Heart right ventricle (tissue), 16 donors: ENCODE measurements at places on chromosomes 3 and 15.

DNA sequence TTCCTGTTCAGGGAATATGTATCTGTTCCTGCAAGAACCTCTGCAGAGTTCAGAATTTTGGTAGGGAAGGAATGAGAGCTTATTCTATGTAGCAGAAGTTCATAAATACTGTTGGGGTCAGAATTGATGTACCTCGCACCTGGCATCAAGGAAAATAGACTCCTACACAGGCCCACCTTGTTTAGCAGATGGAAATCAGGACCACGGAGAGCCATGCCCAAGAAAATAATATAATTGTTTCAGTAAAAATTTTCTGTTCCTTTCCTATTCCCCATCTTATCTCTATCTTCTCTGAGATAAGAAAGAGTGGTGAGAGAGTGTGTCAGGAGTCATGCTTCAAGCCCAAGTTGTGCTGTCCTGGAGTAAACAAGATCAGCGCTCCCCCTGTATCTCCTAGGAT, 404.7 kb upstream of the UBE2E2 start:
- DNase-seq: no peak

DNA sequence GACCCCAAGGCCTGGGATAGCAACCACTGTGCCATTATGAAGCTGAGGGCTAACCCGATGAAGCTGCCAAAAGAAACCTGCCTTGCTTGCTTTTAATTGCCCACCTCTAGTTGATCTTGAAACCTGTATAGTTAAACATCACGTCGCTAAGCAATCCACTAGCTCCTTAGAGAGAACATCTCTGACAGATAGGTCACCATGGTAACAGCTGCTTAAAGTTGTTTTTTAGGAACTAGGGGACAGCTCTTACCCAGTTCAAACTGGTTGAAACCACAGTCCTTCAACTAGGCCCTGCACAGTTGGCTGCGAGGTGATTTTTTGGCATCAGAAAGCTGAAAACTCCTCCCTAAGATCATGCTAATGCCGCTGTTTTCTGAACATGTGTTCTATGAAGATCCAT, 135.7 kb downstream of the EBLN2 start:
- no peak for DNase-seq

- no peak for DNase-seq
Observed at GRCh38 chr3:134839422-134839821, 44.4 kb downstream of the EPHB1 start.

GRCh38 chr3:79286882-79287281, 480.9 kb downstream of the ROBO1 start:
- DNase-seq: no peak

GRCh38 chr15:99564221-99565048, 1.3 kb upstream of the MEF2A start:
- no peak for DNase-seq
